ENCODE measurements at places on chromosomes 2 and 18. TPM values are rescaled to one million over a fixed set of nuclear protein-coding genes. Genes with fewer than 3 reads are reported as not detected.

DNA sequence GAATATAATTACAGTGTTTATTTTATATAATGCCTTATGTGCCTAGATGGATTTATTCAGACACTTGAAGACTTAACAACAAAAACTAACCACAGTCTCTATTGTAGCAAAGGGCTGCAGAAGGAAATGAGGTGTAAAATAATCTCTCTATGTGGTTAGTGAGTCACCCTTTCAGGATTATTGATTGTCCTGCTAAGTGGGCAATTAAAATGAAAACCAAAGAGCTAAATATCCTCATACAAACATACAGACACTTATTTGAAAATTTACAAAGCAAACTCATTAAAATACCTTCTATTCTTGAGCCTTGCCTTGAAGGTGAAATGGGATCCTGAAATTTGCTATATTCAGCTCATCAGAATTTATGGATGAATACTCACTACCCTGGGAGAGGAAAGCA is 27.7 kb upstream of the DCC start:
- no peak for DNase-seq

- no peak for DNase-seq
Observed at GRCh38 chr2:62904344-62904743, 146.3 kb upstream of the OTX1 start.

- DNase-seq, result no peak
Observed at GRCh38 chr18:44813586-44813985, 132.9 kb downstream of the SETBP1 start.

- DNase-seq, result no peak
Observed at GRCh38 chr2:218567797-218568189, 358 bp downstream of the USP37 start.

GRCh38 chr18:41410006-41410405 is 545.0 kb upstream of the PIK3C3 start:
- no peak for DNase-seq

- no peak for DNase-seq
Observed at GRCh38 chr2:227192491-227192890, 28.1 kb downstream of the COL4A3 start.

GRCh38 chr18:63365876-63366212 is 1.2 kb downstream of the KDSR start:
- peak; percentile 45 for DNase-seq

- no peak for DNase-seq
Observed at GRCh38 chr2:104909317-104909716, 55.4 kb downstream of the POU3F3 start.

DNA sequence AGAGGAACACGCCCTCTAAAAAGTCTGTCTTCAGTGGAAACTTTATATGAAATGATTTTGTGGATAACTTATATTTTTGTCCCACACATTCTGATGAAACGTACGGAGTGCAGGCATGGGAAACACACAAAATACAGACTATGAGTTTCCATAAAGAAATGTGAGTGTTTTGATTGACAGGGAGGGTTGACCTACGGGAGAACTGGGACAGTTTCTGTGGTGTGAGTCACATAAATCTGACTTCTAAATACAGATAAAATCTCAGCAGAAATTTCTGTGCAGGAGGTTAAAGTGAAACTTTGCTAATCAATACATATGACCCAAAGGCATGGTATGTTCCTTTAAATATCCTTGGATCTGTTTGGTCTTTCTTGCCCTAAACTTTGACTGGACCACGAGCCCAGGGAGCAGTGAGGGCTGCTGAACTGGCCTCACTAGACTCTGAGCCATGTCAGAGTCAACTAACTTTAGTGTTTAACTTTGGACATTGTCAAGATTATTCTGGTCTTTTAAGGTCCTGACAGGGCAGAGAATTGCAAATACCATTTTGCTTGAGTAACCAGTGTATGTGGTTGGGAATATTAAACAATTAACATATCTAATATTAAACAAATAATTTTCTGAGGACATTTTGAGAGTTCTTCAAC is 206.9 kb upstream of the LYPD1 start:
- DNase-seq, result no peak

GRCh38 chr2:109472974-109473373 is 140.8 kb downstream of the SEPTIN10 start:
- no peak for DNase-seq

Gene PFN4
- total RNA-seq, result not detected

Gene LRRTM4
- 1.4 TPM for total RNA-seq

Gene IMPA2
- total RNA-seq, result 58.0 TPM

Gene SFT2D3
- 8.1 TPM for total RNA-seq

Gene ACADL
- 0.95 TPM for total RNA-seq

Gene ARID5A
- 4.8 TPM for total RNA-seq

Gene IL18RAP
- 1.2 TPM for total RNA-seq

Measured in mucosa of descending colon (tissue), 3 donors.